Daoy (cell line): ENCODE measurements at places on chromosomes 6 and 20. TPM values are rescaled to one million over a fixed set of nuclear protein-coding genes. Genes with fewer than 3 reads are reported as not detected.
A peak's percentile ranks its signal among the peaks of the same experiment; 100 is the strongest.

DNA sequence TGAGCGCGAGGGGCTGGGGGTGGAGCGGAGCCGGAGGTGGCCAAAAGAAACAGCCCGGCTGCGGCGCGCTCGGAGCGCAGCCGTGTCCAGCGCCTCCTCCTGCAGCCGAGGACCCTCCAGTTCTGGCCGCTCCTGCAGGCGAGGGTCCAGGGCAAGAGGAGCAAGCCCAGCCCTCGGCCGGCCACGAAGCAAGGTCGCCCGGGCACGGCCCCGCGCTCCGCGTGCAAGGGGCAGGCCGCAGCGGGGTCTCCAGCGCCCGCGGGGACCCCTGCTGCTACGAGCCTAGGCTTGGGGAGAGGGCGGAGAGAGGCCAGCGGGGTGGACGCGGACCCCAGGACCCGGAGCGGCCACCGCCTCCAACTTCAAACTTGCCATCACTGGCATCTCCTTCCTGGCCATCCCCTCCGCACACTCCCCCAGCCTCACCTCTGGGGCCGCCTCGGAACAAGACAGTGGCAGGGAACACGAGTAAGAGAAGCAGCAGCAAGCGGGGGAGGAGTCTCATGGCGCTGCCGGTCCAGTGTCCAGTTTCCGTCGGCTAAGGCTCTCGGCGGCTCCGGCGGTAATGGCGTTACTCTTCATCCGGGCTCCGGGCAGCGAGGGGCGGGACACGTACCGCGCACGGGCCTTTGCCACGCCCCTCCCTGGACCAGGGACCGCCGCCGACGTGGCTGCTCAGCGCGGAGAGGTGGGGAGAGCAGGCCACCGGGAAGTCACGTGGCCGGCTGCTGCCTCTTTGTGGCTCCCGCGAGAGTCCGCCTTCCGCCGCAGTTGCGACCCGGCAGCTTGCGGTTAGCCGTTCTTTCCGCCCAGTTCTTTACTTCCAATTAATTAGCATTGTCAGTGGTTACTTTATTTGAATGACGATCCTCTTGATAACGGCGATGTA, at the start of gene SSR1:
Gene SSR1 (minus strand): TSS at position 584 of the 889 bp plus-strand sequence. CDS start 79 bp downstream, at position 505.
- DNase-seq = peak; percentile 100

DNA sequence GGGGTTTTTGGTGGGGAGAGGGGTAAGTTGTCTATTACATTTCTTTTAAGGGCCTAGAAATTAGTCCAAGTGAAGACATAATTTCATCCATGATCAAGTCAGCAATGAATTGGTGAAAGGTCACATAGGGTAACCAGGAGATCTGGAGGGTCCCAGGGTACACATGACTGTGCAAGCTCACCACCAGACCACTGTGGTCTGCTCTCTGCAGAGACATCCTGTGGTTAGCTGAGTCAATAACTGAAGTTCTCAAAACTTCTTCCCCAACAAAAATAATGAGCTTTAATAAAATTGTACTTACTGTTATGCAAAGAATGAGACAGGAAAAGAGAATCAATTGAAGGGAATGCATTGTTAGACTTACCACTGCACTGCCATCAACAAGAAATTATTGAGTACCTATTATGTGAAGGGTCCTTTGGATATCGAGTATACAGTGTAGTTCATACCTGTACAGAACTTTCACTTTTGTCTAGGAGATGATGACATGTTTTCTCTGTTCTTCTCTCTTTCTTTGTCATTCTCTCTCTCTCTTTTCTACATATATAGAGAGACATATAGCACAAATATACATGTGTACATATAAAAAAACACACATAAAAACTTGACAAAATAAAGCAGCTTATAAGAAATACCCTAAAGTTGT, 209.8 kb downstream of the GJA1 start:
- peak; percentile 27 for DNase-seq

- DNase-seq = no peak
Observed at GRCh38 chr20:5548902-5549599, 201.2 kb upstream of the SHLD1 start.

- DNase-seq = no peak
Observed at GRCh38 chr6:3727593-3728108, 23.9 kb downstream of the PXDC1 start.

- DNase-seq = no peak
Observed at GRCh38 chr20:58828136-58828535, 22.6 kb downstream of the GNAS-AS1 start.

- DNase-seq = no peak
Observed at GRCh38 chr6:33069021-33069738, 4.3 kb downstream of the HLA-DPA1 start.

GRCh38 chr6:144898052-144898689, 613.0 kb downstream of the UTRN start:
- DNase-seq = peak; percentile 69

- DNase-seq = no peak
Observed at GRCh38 chr6:24306038-24306437, 51.8 kb downstream of the DCDC2 start.

- DNase-seq = no peak
Observed at GRCh38 chr20:51306081-51306480, 236.4 kb downstream of the NFATC2 start.

- no peak for DNase-seq
Observed at GRCh38 chr20:8909596-8909995, 159.3 kb upstream of the PLCB4 start.

- peak; percentile 63 for DNase-seq
Observed at GRCh38 chr6:151475653-151476523, 17.9 kb upstream of the CCDC170 start.

- no peak for DNase-seq
Observed at GRCh38 chr6:1226277-1227099, 85.4 kb upstream of the FOXQ1 start.

GRCh38 chr20:52104546-52105441, 86.8 kb downstream of the ZFP64 start:
- peak; percentile 49 for DNase-seq

DNA sequence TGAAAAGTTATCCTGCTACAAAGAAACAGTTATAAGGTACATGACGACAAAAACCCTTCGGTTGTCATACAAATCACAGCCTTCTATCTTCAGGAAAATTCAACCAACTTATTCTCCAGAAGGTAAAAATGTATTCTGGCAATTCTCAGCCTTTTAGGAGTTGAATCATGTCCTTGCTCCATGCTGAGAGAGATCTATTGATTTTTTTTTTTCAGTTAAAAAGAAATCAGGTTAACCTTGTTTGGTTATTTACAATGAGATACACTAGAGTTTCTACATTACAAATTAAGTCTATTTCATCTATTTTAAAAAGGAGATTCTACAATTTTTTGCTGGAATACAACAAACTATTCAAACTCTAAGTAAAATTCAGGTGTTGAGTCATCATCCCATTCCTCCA, 45.4 kb downstream of the ROS1 start:
- no peak for DNase-seq

DNA sequence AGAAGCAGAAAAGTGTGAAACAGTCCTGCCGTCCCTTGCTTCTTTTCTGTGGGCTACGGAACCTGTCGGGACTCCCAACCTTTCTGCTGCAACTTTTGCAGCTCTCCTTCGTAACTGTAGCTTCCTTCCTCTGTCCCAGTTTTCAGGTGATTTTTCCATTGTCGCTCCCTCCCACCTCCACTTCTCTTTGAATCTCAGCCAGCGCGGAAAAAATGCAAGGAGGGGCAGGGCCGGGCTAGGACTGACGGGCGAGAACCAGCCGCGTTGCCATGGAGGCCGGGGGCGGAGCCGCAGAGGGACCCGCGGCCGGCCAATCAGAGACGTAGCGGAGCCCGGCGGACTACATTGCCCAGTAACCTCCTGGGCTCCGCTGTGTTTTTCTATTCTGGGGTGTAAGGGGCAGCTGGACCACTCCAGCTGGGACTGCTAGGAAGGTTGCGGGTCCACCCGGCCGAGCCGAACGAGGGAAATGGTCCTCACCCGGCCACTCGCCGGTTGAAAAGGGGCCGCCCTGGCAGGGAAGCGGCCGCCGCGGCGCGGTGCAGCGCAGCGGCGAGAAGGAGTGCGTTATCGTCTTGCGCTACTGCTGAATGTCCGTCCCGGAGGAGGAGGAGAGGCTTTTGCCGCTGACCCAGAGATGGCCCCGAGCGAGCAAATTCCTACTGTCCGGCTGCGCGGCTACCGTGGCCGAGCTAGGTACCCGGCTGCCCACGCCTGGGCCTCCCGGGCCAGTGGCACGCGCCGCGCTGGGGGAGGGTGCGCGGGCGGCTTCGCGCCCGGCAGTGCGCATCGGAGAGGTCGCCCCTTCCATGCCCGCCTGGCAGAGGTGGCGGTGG, at the start of the genes CYP39A1 and SLC25A27:
Gene CYP39A1 (minus strand): TSS at position 216 of the 836 bp plus-strand sequence. CDS start 236 bp downstream, outside the sequence.
Gene SLC25A27 (plus strand): TSS at position 373 of the 836 bp plus-strand sequence. CDS start 218 bp downstream, at position 591.
- DNase-seq = peak; percentile 97

DNA sequence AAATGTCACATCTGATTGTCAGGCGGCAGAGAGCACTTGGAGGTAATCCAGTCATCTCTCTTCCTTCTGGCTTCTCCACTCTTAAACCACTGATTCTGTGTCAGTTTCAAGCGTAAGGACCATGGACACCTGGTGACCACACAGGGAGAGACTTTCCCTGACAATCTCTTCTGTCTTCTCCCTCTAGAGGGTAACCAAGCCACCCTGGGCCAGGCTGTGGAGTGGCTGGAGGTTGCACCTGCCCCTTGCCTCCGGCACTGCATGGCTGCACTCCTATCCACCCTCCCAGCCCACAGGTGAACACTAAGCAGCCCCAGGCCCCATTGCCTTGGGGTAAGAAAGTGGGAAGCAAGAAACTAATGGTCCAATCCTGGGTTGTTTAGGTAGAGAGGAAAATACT, 78.7 kb downstream of the BFSP1 start:
- no peak for DNase-seq

GRCh38 chr6:81769824-81770223, 17.3 kb upstream of the TENT5A start:
- no peak for DNase-seq

DNA sequence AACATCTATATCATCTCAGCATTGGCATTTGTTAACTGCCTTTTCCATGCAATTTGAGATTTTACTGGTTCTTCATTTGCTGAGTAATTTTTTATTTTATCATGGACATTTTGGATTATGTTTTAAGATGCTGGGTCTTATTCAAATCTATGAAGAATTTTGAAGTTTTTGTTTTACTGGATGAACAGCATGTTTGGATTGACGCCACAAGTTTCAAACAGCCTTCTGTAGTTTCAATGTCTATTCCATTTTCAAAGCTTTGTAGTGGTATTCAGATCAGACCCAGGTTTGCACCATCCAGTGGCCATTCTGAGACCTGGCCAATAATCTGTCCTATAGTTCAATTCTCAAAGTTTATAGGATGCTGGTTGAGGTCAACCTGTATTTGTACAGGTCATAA, 148.4 kb upstream of the STMND1 start:
- no peak for DNase-seq

GRCh38 chr6:116278854-116279231, 887 bp downstream of the TSPYL1 start:
- no peak for DNase-seq

- DNase-seq = no peak
Observed at GRCh38 chr6:50381099-50381415, 331.3 kb upstream of the DEFB112 start.

- no peak for DNase-seq
Observed at GRCh38 chr20:7410150-7410549, 530.1 kb downstream of the HAO1 start.

DNA sequence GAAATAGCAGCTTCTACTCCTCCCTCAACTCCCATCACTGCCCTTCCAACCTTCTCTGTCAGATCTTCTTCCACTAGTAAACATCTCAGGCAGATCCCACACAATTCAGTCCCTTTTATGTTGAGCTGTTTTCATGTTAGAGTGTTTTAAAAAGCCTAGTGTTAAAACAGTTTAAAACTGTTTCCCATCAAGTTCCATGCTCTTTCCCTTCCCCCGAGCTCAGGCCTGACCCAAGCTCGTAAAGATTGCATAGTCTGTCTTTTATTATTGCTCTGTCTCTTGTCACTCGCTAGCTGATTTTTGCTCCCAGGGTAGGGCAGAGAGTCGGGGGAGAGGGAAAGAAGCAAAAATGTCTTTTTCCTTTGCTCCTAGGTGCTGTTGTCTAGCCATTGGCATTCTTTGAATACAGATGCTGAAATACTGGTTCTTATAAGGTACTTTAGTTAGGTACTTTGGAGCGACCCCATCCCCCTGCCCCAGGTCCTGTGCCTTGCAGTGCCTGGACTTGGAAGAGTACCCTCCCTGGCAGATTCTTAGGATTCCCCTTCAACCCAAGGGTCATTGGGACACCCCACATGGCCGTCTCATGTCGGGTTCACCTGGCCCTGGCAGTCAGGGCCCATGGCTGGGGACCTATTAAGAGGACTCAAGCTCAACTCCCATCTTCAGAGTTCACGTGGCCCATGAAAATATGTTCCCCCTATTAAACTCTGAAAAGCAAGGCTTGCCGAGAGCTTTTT, 101.2 kb upstream of the ARMC2 start:
- no peak for DNase-seq

- no peak for DNase-seq
Observed at GRCh38 chr6:93047033-93047432, 372.3 kb downstream of the EPHA7 start.

GRCh38 chr6:26613201-26613600, 16.4 kb downstream of the ABT1 start:
- no peak for DNase-seq

GRCh38 chr6:30781395-30781742, 37.0 kb upstream of the IER3 start:
- DNase-seq = no peak

DNA sequence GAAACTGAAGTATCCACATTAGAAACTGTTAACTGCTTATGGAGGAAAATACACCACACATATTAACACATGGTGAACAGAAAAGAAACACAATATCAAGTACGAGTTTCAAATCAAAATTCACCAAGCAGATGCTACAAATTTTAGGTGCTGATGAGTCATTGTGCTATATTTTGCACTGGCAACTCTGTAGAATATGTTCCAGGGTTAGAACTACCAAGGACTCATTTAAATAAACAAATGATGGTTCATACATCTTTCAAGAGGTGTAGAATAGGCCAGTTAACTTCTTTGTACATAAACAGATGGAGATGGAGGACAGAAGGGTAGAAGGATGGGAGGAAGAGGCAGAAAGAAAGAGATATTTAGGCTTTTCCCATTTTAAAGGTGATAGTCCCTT, 184.9 kb downstream of the ARHGAP18 start:
- DNase-seq = no peak

DNA sequence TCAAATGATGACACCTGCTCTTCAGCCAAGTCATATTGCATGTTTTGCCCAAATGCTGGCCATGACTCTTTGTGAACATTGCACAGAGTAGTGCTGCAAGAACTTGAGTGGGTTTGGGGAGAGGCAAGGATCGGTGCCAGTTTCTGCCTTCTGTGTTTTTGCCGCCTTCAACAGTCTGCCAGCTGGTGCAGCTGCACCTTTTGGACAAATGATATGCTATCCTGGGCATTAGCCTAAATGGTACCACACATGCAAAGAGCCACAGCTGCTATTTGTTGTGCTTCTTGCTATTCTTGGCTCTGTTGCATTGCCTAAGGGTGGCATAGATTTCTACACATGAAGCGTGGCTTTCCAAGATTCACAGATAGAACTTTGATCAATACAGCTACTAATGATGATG, 189.0 kb upstream of the CCN2 start:
- DNase-seq = no peak

- no peak for DNase-seq
Observed at GRCh38 chr6:55604021-55604420, 25.0 kb upstream of the HMGCLL1 start.

The SOX18 gene
- total RNA-seq = not detected in 2 replicates

The RHAG gene
- not detected in 2 replicates for total RNA-seq

The BANF2 gene
- not detected in 2 replicates for total RNA-seq

The GPR6 gene
- total RNA-seq = not detected in 2 replicates

The SYNJ2 gene
- total RNA-seq = 155 and 177 TPM in 2 replicates

The DSP gene
- total RNA-seq = 62.7 and 67.4 TPM in 2 replicates

The SAMHD1 gene
- 12.7 and 18.3 TPM in 2 replicates for total RNA-seq

The OR2J3 gene
- not detected in 2 replicates for total RNA-seq

The LY86 gene
- not detected in 2 replicates for total RNA-seq

The TRIM40 gene
- not detected in 2 replicates for total RNA-seq

The MYH7B gene
- total RNA-seq = not detected in 2 replicates

The ADISSP gene
- 39.4 and 40.4 TPM in 2 replicates for total RNA-seq

The HCRTR2 gene
- not detected in 2 replicates for total RNA-seq

The NEU1 gene
- total RNA-seq = 46.6 and 51.0 TPM in 2 replicates
